Vagina (tissue), 2 donors: ENCODE measurements at places on chromosomes 6 and 20.

DNA sequence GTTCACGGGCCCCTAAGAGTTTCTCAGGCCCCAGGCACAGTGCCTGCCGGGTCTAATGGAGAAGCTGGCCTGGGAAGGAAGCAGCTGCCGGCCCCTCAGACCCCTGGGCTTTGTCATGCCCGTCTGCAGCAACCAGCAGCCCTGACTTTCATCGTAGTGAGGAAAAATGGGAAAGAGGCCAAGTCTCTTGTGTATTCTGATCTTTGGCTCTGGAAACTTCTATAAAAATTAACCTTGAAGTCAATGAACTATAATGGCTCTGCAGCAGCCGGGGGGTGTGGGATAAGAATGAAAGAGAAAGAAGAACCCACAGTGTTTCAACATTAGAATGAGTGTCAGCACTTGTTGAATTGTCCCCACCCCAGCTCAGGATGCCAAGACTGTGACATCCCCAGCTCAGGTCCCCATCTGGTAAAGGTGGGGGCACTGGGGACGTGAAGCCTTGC, 12.9 kb downstream of the TGM2 start:
- no peak for DNase-seq

GRCh38 chr20:6831461-6831860, 64.0 kb downstream of the BMP2 start:
- no peak for DNase-seq

- no peak for DNase-seq
These were observed 11.3 kb downstream of the ELMO2 start for GRCh38 chr20:46394872-46395760.

GRCh38 chr20:7352165-7352564, 584.7 kb downstream of the BMP2 start:
- DNase-seq, result no peak

DNA sequence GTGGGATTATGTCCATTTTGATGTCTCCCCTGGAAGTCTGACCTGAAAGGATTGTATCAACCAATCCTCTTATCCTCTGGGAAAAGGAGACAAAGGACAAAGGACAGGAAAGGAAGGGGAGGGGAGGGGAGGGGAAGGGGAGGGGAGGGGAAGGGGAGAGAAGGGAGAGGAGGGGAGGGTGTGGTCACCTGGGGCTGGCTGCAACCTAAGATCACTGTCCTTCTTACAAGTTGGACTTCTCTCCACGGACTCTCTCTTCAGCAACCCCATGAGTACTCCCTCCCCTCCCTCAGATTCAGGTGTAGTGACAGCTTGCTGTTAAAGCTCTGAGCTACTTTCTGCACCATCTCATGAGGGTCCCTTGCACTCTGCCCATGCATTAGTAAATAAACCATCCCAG, 58.9 kb upstream of the KLHL31 start:
- no peak for DNase-seq

GRCh38 chr6:77456531-77457248, 6.6 kb downstream of the HTR1B start:
- DNase-seq, result no peak

DNA sequence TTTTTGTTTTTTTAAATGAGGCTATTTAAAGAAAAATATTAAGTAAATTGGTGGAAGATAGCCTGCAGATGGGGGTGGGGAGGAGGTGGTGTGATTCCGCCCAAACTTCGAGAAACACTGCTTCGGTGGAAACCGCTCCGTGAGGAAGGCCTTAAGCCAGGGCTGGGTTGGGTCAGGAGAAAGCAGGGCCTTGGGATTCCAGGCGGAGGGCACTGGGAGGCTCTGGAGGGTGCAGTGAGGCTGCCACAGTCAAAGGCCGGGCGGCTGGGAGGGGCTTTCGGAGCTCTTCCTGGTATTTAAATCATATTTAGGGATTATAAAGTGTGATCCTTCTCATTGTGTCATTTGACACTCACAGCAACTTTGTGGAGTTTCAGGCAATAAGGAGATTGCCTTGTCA, 22.2 kb upstream of the SCRT2 start:
- no peak for DNase-seq

GRCh38 chr6:80217794-80218193, 111.3 kb downstream of the BCKDHB start:
- DNase-seq, result no peak

- DNase-seq, result no peak
These were observed 14.0 kb upstream of the RUNX2 start for GRCh38 chr6:45314146-45314545.

- no peak for DNase-seq
These were observed 87.8 kb downstream of the CTNNBL1 start for GRCh38 chr20:37781626-37782025.

DNA sequence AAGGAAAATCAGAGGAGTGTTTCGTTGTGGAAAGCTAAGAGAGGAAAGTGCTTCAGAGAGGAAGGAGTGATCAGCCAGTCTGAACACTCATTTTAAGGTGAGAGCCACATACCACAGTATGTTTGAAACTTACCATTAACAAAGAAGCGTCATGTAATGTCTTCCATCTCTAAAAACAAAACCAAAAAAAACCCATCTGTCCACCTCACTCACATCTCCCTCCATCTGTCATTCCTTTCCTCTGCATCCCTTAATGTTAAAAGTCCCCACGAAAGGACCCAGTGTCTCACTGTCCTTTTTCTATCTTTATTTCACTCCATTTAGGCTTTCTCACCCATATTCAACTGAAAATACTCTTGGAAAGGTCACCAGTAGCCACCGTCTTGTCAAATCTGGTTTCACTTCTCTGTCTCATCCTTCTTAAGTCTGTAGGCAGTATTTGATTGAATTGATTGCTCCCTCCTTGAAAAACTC, 59.4 kb upstream of the GNRH2 start:
- no peak for DNase-seq

DNA sequence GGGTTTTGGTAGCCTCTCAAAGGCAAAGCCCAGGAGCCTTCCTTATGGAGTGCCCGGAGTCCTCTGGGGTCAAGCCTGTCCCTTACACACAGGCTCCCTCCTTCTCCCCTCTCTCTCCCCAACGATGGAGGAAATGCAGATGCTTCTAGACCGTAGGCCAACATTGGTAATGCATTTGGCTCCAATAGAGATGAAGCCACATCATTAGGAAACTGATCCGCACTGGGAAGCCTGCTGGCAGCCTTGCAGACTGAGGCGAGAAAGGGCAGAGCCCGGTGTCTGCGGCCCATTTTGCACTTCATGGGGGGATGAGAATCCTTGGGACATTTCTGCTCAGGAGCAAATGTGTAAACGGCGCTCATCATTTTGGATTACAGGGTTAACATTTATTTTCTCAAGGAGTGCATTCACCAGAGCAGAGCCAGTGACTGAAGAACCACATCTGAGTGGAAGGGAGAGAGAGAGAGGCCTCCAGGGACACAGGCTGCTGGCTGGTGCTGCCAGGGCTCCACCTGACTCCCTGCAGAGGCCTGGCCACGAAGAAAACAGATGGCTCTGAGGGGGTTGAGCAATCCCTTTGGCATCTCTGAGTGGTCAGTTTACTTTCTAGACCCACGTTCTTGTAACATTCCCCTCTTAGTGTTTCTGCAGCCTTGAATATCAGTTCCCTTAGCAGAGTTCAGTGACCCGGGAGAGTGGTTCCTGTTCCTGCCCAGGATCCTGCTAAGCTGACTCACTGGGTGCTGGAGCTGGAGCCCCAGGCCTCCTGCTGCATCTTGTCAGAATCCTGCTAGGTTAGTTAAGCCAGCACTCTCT, 4.4 kb upstream of the CST3 start:
- no peak for DNase-seq

GRCh38 chr20:61734733-61735502, 330.8 kb downstream of the TAF4 start:
- DNase-seq, result no peak

GRCh38 chr20:62760856-62761758, 35.2 kb upstream of the MRGBP start:
- no peak for DNase-seq

DNA sequence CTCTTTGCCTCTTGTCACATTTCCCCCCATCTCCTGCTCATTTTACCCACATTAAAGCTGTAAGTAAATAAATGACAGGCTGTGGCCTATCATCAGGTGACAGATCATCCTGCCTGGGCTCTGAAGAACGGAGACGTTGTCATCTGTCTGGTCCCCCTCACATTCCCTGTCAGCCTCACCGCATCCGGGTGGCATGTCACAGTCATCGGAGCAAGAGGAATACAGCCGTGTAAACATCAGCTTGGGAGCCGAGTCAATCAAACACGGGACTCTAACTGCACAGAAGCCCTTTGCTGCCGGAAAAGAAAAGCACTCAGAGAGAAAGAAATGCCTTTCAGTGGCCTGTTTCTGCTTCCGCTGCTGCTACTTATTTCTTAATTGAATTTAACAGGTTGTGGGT, 371.9 kb upstream of the ID4 start:
- DNase-seq, result no peak

DNA sequence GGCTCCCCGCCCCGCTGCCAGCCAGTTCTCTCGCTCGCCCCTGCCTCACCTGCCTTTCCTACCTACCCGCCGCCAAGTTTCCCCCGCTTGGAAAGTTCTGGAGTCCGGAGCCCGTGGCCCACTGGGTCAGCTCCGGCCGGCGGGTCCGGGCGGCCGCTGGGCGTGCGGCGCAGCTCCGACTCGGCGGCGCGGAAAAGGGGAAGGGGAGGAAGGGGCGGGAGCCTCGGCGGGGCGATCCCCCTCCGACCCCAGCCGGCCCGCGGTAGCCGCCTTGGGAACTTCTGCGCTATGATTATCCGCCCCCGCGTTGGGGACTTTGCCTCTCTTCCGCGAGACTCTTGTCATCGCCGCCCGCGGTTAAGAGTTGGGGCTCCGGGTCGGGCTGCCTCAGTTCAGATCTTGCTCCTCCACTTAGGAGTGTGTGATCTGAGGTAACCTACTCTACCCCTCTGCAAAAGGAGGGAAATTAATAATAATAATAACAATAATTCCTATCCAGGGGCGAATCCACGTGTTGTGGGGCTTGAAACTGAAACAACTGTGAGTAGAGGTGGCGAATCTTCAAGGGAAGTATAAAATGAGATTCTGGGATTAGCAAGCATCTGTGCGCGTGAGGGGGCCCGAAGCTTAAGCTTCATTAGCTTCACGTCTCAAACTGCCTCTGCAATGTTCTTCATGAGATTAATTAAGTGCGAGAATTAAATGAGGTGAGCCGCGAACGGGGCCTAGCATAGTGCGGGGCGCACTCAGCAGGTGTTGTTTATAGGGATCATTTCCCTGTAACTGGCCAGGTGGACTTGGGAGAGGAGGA, 30.8 kb downstream of the SF3B5 start:
- no peak for DNase-seq

DNA sequence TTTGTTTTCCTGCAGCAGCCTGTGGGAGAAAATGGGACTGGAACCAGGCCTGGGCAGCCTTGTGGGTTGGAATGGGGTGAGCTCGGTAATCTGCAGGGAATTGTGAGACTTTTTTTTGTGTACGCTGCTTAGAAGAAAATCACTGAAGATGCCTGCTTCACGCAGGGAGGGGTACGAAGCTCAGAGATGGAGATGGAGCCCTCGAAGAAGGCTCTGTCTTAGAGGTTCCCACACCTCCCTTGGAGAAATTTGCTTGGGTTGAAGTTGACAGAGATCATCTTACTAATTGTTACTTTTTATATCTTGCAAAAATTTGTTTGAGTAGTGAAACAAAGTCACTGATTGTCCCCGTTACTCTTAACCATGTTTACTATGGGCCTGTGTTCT, 894 bp downstream of the PYGB start:
- DNase-seq, result no peak

- no peak for DNase-seq
These were observed 134.2 kb downstream of the DLL1 start for GRCh38 chr6:170156448-170157375.

GRCh38 chr6:56005426-56005825, 130.0 kb upstream of the BMP5 start:
- DNase-seq, result no peak

DNA sequence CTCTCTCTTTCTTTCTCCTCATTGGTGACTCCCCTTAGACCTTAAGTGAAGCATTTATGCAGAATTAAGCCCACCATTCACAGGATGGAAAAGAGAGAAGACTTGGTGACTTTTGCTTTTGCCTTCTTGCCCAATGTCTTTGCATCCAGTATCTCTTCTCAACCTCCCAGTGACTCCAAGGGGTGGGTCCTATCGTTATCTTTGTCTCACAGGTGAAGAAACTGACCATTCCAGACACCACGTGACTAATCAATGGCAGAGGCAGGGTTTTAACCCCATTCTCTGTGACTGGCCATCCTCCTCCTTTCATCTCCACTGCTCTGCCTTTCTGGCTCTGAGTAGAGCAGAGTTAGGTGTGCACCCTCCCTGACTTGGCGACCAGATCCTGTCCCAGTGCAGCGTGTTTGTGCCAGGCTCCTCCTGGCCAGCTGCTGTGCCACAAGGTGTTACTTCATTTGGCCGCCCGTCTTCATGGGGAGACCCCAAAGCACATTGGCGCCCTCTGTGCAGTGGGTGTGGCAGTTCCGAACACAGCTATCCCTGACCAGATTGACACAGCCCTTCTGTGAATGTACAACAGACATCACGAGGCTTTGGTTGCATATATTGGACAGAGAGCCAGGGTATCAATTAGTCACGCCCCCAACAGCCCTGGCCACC, 501.3 kb downstream of the CD83 start:
- DNase-seq, result no peak

- no peak for DNase-seq
These were observed 41.5 kb upstream of the ZNFX1 start for GRCh38 chr20:49319208-49319809.

GRCh38 chr6:137581019-137581707, 87.0 kb upstream of the OLIG3 start:
- no peak for DNase-seq

DNA sequence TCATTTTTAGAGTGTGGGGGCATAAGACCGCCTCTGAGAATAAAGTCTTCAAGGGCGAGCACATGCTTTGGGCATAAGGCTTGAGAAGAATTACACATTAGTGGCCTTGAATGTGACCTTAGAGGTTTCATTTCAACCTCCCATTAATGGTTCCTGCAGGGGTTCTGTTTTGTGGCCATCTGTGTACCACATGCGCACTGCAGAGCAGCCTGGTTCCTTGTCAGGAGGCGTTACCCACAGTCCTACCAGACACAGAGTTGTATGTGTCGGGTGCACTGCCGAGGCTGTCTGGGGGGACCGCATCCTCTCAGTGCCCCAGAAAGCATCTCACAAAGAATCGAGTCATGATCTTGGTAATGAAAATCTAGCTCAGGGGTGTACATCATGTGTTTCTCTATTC, 115.7 kb downstream of the B3GAT2 start:
- DNase-seq, result no peak

- DNase-seq, result no peak
These were observed 14.8 kb downstream of the BANF2 start for GRCh38 chr20:17714597-17714996.
